ENCODE measurements at places on chromosomes 3 and 15.

GRCh38 chr3:181278468-181279238 is 289.1 kb upstream of the DNAJC19 start:
- no peak for DNase-seq

DNA sequence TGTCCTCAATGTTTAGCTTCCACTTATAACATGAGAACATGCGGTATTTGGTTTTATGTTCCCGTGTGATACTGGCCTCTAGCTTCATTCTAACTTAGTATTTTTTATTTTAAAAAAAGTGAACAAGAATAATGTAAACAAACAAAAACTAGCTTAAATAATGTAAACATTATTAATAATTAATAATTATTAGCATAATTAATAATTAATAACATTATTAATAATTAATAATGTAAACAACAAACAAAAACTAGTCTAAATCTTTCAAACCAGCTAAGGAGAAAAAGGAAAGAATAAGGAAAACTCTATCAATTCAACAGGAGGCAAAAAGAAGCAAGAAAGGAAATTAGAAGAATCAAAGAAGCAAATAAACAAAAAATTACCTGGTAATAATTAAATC is 66.2 kb upstream of the CLSTN2 start:
- no peak for DNase-seq

DNA sequence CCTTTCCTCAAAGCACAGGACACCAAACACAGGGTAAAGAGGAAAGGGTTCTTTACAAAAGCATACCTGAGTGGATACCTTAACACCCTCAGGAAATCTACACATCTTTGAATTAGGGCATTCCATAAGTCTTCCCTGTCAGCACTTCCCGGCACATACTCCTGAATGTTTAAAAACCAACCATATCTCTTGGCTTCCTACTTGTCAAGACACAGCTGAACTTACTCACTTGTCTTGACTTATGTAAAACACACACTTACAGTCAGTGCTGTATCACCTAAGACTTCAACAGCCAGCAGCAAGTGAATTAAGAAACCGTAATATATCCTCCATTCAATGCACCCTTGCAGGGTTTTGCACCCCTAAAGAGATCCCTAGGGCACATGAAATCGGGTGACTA is 17.5 kb downstream of the IL1RAP start:
- DNase-seq, result no peak

DNA sequence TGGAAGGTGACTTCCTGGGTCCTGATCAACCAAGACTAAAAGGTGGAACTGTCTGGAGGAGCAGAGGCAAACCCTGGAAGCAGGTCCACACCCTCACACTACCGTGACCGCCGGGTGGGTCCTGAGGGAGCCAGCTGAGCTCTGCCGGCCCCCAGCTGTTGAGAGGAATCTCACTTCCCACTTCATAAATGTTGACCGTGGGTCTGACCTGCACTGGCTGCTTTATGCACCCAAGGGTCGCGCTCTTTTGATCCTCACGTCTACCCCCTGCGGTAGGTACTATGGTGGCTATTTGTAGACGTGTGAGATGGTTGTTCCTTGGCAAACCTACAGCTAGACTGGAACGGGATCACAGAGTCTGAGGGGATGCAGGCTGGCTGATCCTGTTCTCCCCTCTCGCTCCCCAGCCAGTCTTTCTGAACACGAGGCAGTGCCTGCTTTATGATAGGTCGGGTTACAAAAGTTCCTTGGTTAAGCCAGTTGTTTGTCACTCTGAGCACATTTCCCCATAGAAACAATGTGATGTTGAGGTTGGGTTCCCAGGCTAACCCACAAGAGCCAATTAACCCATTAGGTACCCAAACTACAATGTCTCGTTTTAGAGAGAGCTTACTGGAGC is 113.0 kb upstream of the ETV5 start:
- DNase-seq, result no peak

- DNase-seq, result no peak
Measured at GRCh38 chr3:17771177-17772017, 29.0 kb upstream of the TBC1D5 start.

- no peak for DNase-seq
Measured at GRCh38 chr15:70559265-70560239, 203.8 kb downstream of the UACA start.

- no peak for DNase-seq
Measured at GRCh38 chr15:79451361-79451999, 19.3 kb downstream of the MINAR1 start.

GRCh38 chr3:120879411-120879810 is 28.6 kb upstream of the STXBP5L start:
- no peak for DNase-seq

DNA sequence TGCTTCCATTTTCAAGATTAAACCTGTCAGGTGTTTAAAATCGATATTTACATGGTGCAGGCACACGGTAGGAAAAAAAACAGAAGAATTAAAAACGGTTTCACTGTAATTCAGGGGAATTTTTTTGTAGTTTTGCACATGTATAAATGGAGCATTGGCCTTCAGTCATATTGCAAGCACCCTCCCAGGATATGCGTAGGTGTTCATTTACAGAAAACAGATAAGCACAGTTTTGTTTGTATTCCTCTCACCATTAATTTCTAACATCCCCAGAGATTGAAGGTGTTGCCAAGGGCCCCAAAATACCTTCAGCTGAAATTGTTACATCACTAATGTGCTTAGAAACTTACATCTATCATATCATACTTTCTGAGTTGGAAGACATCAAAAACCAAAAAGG is 427.1 kb upstream of the NR2F2 start:
- no peak for DNase-seq

- no peak for DNase-seq
Measured at GRCh38 chr15:33026614-33027013, 167.9 kb downstream of the FMN1 start.

DNA sequence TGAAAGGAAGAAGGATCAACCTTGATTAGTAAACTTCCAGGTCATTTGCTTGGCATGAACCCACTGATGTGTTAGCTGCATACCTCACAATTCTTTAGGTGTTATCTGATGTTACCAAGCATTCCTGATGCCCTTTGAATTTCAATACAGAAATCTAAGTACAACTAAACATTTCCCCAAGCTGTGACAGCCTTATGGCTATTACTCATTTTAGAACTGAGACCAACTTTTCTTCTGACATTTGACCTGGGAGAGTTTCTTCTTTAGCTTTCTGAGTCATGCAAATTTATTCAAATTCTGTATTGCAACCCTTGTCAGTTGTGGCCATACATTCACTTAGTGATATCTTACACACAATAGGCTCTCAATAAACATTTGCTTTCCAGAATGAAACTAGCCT is 124.3 kb downstream of the TIGIT start:
- no peak for DNase-seq

DNA sequence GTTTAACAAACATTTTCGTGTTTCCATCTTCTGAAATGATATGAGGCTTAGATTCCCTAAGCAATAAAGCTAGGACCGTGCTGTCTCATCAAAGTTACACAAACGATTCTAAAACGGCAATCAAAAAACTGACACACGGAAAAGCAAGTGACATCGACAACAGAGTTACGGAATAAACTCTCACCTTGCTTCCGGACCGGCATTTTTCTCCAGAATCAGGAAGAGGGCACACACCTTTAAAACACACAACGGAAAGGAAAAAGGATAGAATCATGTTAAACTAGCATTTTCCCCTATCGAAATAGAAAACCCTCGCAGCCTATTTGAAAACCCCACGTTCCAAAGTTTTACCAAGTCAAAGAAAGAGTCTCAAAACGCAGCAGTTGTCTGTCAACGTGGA is 1.4 kb downstream of the DLG1 start:
- no peak for DNase-seq

DNA sequence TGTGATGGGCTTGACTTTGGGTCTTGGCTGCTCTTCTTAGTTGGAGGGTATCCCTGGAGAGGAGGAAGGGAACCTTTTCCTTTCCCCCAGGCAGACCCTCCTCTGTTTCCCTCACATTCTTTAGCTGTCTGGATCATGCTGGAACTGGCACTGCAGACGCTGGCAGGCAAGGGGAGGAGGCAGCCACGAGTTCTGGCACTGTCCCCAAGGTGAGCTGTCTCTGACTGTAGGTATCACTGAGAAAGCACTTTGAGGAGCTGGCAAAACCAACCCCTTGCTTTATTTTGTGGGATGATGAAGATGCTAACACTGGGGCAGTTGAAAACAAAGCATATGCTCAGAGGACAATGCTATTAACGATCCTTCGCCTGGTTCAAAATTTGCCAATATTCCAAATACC is 175.0 kb downstream of the SOX2 start:
- DNase-seq, result no peak

GRCh38 chr15:57198654-57199291 is 177.5 kb upstream of the CGNL1 start:
- DNase-seq, result no peak

- peak; percentile 72 for DNase-seq
Measured at GRCh38 chr15:84588053-84588874, 12.5 kb upstream of the ZSCAN2 start.

DNA sequence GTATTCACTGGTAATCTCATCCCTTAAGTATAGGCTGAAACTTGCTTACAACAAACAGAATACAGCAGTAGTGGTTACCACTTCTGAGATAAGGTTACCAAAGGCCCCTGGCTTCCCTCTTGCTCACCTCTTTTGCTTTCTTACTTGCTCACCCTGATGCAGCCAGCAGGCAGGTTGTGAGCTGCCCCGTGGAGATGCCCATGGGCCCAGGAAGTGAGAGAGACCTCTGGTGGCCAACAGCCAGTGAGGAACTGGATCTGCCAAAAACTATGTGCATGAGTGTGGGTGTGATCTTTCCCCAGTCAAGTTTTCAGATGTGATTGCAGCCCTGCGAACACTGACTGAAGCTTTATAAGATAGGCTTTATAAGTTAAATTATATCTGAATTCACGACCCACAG is 48.7 kb downstream of the NMNAT3 start:
- DNase-seq, result no peak

GRCh38 chr3:14614862-14615261 is 36.7 kb upstream of the CCDC174 start:
- no peak for DNase-seq

- DNase-seq, result no peak
Measured at GRCh38 chr3:125316949-125317348, 58.2 kb downstream of the ZNF148 start.

- DNase-seq, result no peak
Measured at GRCh38 chr15:78415284-78415683, 22.7 kb upstream of the IREB2 start.

All from stimulated activated CD8-positive, alpha-beta memory T cell treated with anti-CD3 and anti-CD28 coated beads, Interleukin-2, amount 100 ng/mL, for 1 hour (primary cell).